Esophagus muscularis mucosa (tissue), 4 donors: ENCODE measurements at places on chromosomes 4 and X.
A peak's percentile ranks its signal among the peaks of the same experiment; 100 is the strongest.

DNA sequence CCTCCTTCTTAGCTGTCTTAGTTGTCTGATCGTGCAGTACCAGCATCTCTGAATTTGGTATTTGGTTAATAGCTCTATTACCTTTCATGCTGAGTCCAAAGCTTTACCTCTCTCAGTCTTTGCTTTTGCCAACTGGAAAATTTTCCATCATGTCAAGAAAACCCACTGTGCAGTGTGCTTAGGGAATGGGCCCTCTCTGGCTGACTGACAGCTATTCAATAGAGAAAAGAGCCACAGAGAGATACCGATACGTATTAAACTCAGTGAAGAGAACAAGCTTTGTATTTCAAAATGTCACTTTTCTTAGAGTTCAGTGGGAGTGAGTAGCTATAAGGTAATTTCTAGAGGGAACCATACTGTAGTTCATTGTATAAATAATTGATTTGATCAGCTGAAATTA, 1507.1 kb downstream of the C4orf33 start:
- H3K27ac ChIP-seq: no peak overlapping the region
- H3K4me1 ChIP-seq: no peaks in the 10 kb centered on the region
- DNase-seq: no peak
- H3K4me3 ChIP-seq: no peak overlapping the region

DNA sequence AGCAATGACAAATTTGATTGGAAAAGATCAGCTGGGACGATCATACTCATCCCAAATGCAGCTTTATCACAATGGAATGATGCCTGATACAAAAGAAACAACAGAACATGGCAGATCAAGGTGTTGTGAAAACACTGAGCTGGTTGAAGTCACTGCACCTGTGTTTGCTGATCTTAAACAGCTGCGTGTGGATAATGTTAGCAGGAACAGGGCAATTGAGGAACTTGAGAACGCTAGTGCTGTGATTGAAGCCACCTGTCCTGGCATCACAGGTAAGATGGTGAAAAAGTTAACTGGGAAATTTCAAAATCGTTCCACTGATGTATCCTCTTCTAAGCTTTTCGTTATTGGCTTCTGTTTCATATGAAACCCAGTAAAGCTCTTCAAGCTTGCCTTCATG, 27.4 kb upstream of the SOD3 start:
- peak; percentile 5 for DNase-seq
- no peak overlapping the region for H3K4me3 ChIP-seq
- no peaks in the 10 kb centered on the region for H3K27me3 ChIP-seq
- no peaks in the 10 kb centered on the region for H3K36me3 ChIP-seq

DNA sequence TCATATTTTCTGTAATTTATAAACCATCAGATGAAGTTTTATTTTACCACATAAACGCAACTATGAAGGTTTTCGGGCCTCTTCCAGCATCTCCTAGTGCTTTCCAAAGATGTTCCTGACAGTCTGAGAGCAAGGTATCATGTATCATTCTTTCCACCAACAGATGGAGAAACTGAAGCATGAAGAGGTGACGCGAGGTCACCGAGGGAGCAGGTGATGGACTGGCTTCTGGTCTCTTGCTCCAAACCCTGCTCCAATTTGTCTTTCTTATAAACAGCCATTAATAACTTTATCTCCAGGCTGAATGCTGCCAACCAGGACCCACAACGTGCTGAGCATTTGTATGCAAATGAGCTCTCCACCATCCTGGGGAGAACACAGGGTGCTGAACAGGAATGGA, 86.3 kb upstream of the MAML3 start:
- no peak overlapping the region for H3K4me3 ChIP-seq
- no peak for DNase-seq
- no peaks in the 10 kb centered on the region for H3K27me3 ChIP-seq
- no peaks in the 10 kb centered on the region for H3K36me3 ChIP-seq

GRCh38 chrX:16444353-16444752, 205.6 kb upstream of the S100G start:
- H3K36me3 ChIP-seq: no peaks in the 10 kb centered on the region
- no peak for DNase-seq
- H3K4me1 ChIP-seq: no peaks in the 10 kb centered on the region
- no peak overlapping the region for H3K4me3 ChIP-seq

DNA sequence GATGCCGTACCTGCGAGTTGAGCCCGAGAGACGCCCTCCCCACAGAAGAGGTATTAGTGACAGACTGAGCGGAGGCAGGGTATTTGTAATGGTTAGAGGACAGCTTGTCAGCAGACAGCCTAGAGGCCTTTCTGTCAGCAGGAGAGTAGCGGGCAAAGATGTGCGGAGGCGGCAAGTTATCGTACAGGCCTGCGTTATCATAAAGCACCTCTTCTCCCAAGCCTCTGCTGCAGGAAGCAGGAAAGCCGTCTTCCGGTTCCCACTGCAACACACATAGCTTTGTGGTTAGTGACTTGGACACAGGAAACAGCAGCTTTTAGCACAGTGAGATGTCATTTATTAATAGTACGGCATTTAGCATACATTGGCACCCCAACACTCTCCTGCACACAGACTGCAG, 158.3 kb downstream of the AFAP1 start:
- peak overlapping the region; percentile 39 for H3K27ac ChIP-seq
- no peak overlapping the region for H3K4me3 ChIP-seq
- peaks cover 20% of the 10 kb centered on the region for H3K36me3 ChIP-seq
- no peaks in the 10 kb centered on the region for H3K27me3 ChIP-seq

GRCh38 chrX:22746081-22746480, 253.7 kb upstream of the DDX53 start:
- H3K27me3 ChIP-seq: no peaks in the 10 kb centered on the region
- no peaks in the 10 kb centered on the region for H3K36me3 ChIP-seq
- peaks cover 8% of the 10 kb centered on the region for H3K4me1 ChIP-seq
- no peak overlapping the region for H3K4me3 ChIP-seq
- DNase-seq: no peak

DNA sequence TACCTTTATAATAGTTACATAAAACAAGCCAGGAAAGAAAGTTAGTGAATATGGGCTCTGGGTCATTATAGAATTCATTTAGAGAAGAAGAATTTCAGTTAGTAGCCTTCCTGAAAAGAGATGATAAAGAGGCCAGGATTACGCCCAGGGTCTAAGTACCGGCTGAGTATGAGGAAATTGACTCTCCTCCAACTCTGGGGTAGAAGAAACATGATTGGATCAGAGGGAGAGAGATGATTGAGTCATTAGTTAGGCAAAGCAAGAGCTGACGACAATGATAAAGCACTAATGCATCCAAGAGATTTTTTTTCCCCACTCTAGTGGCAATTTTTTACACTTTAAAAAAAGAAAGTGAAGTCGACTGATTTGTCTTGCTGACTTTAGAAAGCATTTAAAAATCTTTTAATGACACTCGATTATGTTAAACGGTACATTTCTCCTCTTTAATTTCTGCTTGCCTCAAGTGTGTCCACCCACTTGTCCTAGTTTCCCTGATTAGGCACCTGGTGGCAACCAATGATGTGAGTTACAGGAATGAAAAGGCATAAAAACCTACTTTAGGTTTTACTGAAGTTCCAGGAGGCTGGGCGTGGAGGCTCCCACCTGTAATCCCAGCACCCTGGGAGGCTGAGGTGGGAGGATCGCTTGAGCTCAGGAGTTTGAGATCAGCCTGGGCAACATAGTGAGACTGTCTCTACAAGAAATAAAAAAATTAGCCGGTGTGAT, 37.3 kb upstream of the IGFBP7 start:
- H3K27me3 ChIP-seq: no peaks in the 10 kb centered on the region
- no peak for DNase-seq
- no peak overlapping the region for H3K27ac ChIP-seq
- no peaks in the 10 kb centered on the region for H3K4me1 ChIP-seq
- H3K36me3 ChIP-seq: no peaks in the 10 kb centered on the region

DNA sequence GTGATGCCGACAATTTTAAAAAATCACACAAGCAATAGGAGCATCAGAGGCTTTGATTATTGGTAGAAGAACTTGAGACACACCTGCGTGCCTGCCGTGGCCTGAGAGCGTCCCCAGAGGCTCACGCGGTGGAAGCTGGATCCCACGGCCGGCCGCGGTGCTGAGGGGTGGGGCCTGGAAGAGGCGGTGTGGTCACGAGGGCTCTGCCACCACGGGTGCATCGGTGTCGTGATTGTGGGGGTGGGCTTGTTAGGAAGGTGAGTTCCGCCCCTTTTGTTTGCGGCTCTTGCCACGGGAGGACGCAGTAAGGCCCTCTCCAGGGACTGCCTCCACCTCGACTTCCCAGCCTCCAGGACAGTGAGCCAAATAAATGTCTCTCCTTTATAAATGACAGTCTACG, 77.2 kb upstream of the ADRA2C start:
- H3K27me3 ChIP-seq: no peaks in the 10 kb centered on the region
- no peak for DNase-seq
- H3K4me1 ChIP-seq: no peaks in the 10 kb centered on the region
- no peak overlapping the region for H3K27ac ChIP-seq
- H3K4me3 ChIP-seq: no peak overlapping the region

- DNase-seq: no peak
- no peaks in the 10 kb centered on the region for H3K36me3 ChIP-seq
- H3K4me1 ChIP-seq: peaks cover 15% of the 10 kb centered on the region
- peak overlapping the region; percentile 66 for H3K4me3 ChIP-seq
- peak overlapping the region; percentile 72 for H3K27ac ChIP-seq
Measured at GRCh38 chrX:149630681-149631233, 835 bp downstream of the TMEM185A start.

DNA sequence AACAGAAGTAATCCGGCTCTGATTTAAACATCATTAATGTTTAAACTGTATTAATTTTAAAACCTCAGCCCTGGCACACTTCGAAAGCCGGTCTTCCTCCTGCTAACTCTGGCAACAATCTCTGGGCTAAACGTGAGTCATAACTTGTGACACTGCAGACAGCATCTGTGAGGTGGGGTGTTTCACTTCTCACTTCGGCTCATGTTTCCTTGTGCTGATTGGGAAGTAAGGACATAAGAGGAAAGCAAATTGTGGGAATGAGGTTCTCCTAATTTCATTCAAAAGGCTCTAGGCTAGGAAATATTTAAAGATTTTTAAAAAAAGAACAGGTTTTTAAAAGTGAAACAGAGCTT, 139.9 kb upstream of the USP9X start:
- H3K27ac ChIP-seq: peak overlapping the region; percentile 66
- no peak overlapping the region for H3K4me3 ChIP-seq
- DNase-seq: no peak
- H3K36me3 ChIP-seq: no peaks in the 10 kb centered on the region
- peaks cover 17% of the 10 kb centered on the region for H3K4me1 ChIP-seq

DNA sequence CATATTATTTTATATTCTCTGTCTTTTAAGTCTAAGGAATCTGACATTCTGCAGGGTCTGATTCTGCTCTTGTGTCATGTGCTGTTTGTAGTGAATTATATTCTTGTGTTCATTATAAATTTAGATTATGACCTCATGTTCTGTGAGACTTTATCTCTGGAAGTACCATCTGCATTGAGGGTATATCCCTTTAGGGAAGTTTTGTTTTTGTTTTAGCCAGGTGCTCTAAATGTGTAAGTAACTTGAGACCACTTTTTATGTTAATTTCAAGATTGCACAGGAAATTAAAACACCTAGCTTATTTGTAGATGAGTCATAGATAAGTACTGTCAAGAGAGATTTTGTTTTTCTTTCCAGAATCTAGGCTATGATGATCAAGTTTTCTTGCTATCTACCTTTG, 35.0 kb upstream of the DKK2 start:
- no peak overlapping the region for H3K4me3 ChIP-seq
- H3K27me3 ChIP-seq: no peaks in the 10 kb centered on the region
- H3K27ac ChIP-seq: no peak overlapping the region

GRCh38 chr4:11471618-11472017, 42.9 kb upstream of the HS3ST1 start:
- no peak for DNase-seq
- no peak overlapping the region for H3K27ac ChIP-seq
- no peak overlapping the region for H3K4me3 ChIP-seq
- H3K27me3 ChIP-seq: no peaks in the 10 kb centered on the region
- no peaks in the 10 kb centered on the region for H3K36me3 ChIP-seq

GRCh38 chrX:43676971-43677572, 21.0 kb downstream of the MAOA start:
- no peak overlapping the region for H3K4me3 ChIP-seq
- DNase-seq: no peak
- H3K36me3 ChIP-seq: no peaks in the 10 kb centered on the region
- H3K27ac ChIP-seq: no peak overlapping the region
- H3K27me3 ChIP-seq: no peaks in the 10 kb centered on the region
- peaks cover 58% of the 10 kb centered on the region for H3K4me1 ChIP-seq

- H3K4me3 ChIP-seq: no peak overlapping the region
Measured at GRCh38 chrX:53125506-53125905, 31.6 kb downstream of the KANTR start.

DNA sequence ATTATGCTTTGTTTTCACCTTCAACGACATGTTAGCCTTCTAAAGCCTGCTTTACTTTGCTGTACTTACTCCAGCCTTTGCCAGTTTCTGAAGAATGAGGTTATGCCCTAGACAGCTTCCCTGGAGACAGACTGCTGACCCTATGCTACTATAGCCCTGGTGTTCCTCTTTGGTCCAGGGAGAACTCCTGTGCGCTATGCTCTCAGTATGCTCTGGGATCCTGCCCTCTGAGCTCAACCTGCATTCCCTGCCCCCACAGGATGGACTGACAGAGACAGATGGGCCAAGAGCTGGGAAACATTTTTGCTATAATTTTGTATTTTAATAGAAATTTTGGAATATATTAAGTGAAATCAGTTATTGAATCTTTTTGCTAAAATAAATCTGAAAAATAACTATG, 425.9 kb downstream of the TMA16 start:
- H3K27ac ChIP-seq: no peak overlapping the region
- H3K27me3 ChIP-seq: no peaks in the 10 kb centered on the region
- H3K36me3 ChIP-seq: no peaks in the 10 kb centered on the region
- H3K4me1 ChIP-seq: no peaks in the 10 kb centered on the region

DNA sequence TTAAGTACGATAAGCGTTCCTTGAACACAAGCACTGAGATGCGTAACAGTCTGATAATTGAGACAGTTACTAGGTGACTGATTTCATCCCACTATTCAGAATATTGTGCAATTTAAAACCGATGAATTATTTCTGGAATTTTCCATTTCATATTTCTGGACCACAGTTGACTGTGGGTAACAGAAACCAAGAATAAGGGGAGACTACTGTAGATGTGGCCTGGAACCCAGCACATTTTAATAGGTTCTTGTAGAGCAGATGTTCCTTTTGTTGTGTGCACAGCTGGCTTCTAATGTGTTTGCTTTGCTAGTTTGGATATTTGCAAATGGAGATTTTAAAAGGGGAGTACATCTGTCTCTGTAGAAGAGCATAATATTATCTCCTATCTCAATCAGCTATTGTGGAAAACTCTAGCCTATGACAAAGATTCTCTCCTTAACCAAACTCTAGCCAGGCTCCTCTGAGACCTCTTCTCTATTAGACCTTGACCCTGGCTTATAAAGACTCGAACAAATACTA, 16.4 kb downstream of the NAAA start:
- no peaks in the 10 kb centered on the region for H3K27me3 ChIP-seq
- H3K36me3 ChIP-seq: peaks cover 65% of the 10 kb centered on the region
- DNase-seq: no peak
- peaks cover 8% of the 10 kb centered on the region for H3K4me1 ChIP-seq

DNA sequence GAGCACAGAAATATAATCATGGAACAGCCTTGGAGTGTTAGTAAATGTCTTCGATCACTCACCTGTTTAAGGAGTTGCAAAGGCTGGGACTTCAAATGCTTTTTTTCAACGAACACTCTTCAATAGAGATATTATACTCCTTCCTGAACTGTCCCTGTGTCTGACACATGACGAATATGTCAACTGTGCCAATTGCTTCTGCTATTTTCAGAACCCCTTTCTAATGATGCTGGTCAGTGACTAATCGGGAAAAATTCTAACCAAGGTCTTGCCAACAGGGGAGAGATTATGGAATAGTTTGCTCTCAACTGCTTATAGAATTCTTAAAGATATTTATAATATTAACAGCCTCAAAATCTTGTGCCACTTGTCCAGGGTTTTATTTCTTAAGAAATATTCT, 8.5 kb upstream of the KLHL34 start:
- no peak overlapping the region for H3K4me3 ChIP-seq
- H3K27me3 ChIP-seq: no peaks in the 10 kb centered on the region
- no peaks in the 10 kb centered on the region for H3K4me1 ChIP-seq
- H3K36me3 ChIP-seq: no peaks in the 10 kb centered on the region
- H3K27ac ChIP-seq: no peak overlapping the region
